ENCODE measurements at places on chromosomes 7 and 10.

- DNase-seq = no peak
Measured at GRCh38 chr7:117072620-117073118, 119.4 kb downstream of the ST7 start.

GRCh38 chr7:151034312-151035025 lies 6.2 kb downstream of the ABCB8 start:
- no peak for DNase-seq

DNA sequence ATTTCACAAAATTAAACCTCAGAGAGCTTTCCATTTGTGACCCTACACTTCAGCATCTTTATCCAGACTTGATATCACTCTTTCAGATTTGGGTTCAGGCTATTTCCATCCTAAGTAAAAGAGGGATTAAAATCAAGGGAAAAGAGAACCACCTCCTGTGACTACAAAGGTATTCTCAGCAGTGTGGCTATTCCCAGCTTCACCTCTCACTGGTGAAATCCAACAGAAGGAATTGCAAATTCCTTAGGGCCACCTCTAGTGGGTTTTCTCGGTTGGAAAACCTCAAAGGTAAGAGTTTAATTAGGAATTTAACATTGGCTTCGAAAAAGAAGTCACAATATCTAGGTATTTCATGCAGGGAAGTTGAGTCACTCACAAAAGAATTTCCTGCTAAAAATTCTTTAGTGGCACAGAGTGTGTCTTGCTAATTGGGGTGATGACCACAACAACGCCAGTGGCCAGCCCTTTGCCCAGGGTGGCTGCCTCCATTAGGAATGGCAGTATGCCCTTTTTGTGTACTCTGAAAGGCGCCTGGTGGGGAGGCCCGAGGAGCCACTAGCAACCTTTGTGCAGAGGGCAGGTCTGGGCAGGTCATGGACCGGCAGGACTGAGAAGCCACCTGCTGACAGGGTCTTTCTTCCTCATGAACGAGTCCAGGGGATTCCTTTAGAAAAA lies 52.2 kb downstream of the SEM1 start:
- no peak for DNase-seq

DNA sequence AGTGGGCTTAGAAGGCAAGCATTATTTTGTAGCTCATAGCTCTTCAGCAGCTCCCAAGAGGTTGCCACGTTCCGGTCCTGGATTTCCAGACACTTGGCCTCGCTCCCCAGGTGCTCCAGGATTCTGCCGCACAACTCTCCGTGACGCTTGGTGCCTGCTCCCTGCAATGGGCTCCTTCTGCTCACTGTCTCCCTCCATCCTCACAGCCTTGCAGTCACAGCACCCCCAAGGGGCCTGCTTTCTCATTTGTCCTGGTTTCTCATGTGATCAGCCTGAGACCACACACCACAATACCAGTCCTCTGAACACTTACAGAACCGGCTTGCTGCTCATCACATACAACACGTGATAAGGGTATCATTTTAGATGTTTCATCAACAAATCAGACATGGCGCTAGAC lies 9.8 kb downstream of the IGFBP3 start:
- DNase-seq = no peak

GRCh38 chr10:100904917-100905316 lies 7.8 kb upstream of the SLF2 start:
- DNase-seq = no peak

DNA sequence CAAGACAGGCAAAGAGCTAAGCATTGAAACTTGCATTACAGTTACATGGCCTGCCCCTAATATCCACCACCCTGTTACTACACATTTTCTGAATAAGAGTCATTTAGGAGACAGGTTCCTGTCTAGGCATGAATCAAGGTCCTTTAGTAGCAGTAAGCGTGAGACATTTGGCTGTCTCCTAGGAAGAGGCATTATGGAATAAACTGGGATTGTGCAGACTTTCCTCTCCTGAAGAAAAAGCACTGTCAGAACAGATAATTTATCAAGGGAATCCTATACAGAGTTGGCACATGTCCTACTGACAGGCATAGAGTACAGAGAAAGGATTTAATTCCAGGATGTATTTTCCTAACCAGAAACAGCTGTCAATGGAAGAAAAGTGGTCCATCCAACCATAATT lies 111.9 kb downstream of the INHBA start:
- DNase-seq = no peak

- no peak for DNase-seq
Measured at GRCh38 chr10:104766341-104766740, 125.3 kb downstream of the SORCS3 start.

GRCh38 chr10:98925651-98926050 lies 310.0 kb downstream of the HPSE2 start:
- no peak for DNase-seq

DNA sequence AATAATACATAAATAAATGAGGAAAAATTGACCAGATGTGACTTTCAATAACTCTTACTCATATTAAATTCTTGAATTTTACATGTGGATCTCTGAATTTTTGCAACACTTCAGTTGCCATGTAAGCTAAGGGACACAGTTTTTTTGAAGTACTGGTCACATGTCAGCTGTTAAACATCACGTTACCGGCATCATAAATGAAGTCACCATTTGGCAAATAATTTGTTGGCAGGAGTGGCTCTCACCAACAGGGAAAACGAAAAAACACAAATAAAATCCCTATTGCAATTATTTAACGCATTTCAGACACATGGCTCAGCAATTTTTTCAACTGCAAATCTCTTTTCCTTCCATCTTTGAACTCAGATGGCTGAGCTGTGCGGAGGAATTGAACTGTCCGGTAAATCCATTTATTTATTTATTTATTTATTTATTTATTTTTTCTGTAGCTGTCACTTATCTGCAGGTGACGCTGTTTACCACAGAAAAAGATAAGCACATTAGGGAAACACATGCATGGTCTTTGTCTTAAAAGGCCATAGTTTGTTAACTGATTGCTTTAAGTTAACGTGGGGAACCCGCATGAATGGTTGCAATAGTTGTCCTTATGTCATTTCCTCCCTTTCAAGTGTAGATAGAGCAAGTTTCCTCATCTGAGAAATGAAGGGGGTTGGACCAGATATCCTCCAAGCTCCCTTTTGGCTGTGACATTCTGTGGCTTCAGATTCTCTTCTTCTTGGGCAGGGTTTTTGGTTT lies 64.7 kb upstream of the JAZF1 start:
- no peak for DNase-seq

- no peak for DNase-seq
Measured at GRCh38 chr10:37268266-37268665, 142.9 kb downstream of the ANKRD30A start.

GRCh38 chr7:116200963-116201362 lies 9.4 kb upstream of the TES start:
- no peak for DNase-seq

- DNase-seq = no peak
Measured at GRCh38 chr7:128031901-128032604, 816 bp upstream of the LRRC4 start.

GRCh38 chr10:10591715-10592341 lies 425.8 kb upstream of the CELF2 start:
- no peak for DNase-seq

DNA sequence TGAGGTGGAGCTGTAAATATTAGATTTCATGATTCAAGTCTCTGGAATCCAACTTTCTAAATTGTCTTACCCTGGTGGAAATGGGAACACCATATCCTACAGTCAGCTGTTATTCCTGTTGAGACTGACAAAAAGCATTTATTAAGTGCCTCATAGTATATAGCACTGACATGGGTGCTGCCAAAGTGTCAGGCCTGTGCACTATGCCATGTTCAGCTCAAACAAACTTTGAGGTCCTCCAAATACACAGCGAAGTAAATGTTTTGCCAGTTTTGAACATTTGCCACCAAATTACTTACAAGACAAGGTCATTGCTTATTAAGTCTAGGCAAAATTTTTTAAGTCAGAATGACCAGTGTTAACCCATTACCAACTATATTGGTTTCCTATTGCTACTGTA lies 162.9 kb upstream of the SLC25A13 start:
- no peak for DNase-seq

DNA sequence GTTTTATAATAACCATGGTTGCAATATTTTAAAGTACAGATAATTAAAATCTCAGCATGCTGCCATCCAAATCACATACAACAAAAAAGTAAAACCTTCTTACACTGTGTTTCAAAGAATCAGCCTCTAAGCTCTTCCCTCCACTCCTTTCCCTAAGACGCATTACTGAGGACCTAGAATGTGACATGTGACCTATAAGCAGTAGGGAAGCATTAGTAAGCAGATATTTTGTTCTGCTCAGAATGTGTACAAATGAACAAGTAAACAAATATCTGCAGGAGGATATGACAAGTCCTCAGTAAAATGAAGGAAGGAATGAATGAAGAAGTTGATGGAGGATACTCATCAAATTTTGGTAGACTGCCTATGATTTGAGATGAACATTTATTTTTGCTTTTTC lies 49.1 kb downstream of the RAB11FIP2 start:
- DNase-seq = no peak

DNA sequence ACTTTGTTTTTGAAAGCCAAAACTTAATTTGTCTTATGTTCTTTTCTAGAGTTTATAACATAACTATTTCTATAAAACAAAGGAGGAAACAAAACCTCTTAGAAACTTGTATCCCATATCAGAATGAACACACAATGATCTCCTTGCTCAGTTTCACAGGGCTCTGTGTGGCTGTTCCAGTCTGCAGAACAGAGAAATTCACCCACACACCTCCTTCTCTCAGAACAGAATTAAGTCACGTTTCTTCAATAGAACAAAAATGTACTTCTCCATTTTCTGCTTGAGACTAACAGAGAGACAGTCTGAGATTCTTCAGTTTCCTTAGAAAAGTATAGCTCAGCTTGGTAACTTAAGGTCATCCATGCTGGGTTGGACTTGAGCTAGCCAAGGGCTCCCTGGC lies 15.8 kb upstream of the DOCK1 start:
- no peak for DNase-seq

- DNase-seq = no peak
Measured at GRCh38 chr7:153444641-153445040, 607.6 kb upstream of the DPP6 start.

- DNase-seq = no peak
Measured at GRCh38 chr7:77442636-77443035, 26.5 kb upstream of the GSAP start.

- no peak for DNase-seq
Measured at GRCh38 chr10:112057072-112057471, 126.5 kb downstream of the GPAM start.

DNA sequence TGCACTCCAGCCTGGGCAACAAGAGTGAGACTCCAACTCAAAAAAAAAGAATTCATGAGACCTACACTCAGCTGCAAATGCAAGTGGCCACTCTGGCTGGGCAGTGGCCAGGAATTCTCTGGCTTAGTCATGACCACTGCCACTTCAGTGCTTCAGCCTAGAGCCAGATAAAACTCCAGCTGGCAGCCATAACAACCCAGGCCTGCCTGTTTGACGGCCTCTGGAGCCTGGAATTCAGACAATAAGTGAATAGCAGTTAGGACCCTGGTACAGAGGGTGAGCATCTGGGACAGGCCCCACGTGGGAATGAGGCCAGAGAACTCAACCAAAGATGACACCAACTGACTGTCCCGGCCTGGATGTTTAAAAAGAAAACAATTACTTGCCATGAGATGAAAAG lies 18.9 kb downstream of the RCC1L start:
- DNase-seq = no peak

DNA sequence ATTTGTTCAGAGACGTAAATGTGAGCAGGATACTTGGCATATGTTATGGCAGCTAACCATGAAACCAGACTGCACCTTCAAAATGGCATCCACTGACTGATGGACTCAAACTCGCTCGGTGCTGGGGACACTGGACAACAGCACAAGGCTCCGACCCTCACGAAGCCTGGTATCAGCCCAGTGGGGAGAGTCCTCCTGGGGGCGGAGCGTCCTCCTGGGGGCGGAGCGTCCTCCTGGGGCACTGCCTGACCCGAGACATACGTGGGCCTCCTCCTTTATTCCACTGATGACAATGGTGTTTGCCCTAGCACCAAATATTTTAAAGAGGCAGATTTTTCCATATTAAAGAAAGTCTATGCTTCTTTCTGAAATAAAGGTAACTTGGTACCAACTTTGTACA lies 39.5 kb downstream of the ESYT2 start:
- no peak for DNase-seq

GRCh38 chr10:97475936-97476594 lies 22.2 kb downstream of the MMS19 start:
- DNase-seq = no peak

DNA sequence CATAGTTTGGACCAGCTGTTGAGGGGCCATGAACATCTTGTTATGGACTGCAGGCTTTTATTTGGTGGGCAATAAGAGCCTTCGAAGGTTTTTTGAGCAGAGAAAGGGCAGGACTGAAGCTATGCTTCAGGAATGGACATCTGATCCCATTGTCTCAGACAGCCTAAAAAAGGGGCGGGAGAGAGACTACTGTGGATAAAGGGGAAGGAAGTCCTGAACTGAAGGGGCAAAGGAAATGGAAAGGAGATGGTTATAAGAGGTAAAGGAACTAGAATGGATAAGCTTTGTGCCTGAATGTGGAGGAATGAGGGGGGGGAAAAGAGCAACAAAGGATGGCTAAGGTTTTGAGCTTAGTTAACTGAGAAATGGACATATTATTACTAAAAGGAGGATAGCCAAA lies 172.5 kb downstream of the SKAP2 start:
- DNase-seq = no peak

GRCh38 chr7:43484678-43485395 lies 98.1 kb upstream of the STK17A start:
- DNase-seq = no peak

- no peak for DNase-seq
Measured at GRCh38 chr7:16989811-16990413, 108.1 kb upstream of the AGR3 start.

DNA sequence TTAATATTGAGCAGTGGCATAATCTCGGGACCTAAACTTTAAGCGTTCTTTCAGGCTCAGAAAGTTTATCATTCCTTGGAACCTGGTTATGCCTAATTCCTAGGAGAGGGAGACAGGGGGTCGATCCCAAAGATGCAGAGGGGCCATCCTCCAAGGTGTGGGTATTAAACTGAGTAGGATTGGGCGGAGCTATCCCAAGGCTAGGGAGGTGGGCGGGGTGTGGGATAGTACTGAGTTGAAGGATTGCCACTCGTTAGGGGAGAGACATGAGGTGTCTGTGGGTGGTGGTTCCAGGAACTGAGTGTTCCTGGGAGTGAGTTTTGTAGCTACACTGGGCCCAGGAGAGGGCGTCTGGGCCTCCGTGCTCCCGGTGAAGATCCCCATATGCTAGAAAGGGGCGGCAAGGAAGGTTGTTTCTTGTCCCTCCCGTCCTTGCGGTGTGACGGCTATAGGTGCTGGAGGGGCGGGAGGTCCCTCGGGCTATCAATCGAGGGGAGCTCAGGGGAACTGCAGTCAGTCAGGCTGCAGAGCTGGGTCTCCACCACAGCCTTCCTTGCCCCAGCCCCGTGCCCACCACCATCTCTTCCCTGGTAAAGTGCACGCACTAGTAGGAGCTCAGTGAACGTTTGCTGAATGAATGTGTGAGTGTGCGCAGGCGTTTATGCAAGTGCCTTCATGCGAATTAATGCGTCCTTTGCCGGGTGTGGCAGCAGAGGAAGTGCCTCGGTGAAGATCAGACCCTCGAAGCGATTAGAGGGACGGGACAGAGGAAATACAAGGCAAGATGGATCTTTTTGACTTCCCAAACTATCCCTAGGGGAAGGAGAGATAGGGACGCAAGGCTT lies 3.0 kb upstream of the HMX2 start:
- no peak for DNase-seq
